Esophagus mucosa (tissue), 1 donor: ENCODE measurements at places on chromosomes 4 and X. TPM values are rescaled to one million over a fixed set of nuclear protein-coding genes. Genes with fewer than 3 reads are reported as not detected.

DNA sequence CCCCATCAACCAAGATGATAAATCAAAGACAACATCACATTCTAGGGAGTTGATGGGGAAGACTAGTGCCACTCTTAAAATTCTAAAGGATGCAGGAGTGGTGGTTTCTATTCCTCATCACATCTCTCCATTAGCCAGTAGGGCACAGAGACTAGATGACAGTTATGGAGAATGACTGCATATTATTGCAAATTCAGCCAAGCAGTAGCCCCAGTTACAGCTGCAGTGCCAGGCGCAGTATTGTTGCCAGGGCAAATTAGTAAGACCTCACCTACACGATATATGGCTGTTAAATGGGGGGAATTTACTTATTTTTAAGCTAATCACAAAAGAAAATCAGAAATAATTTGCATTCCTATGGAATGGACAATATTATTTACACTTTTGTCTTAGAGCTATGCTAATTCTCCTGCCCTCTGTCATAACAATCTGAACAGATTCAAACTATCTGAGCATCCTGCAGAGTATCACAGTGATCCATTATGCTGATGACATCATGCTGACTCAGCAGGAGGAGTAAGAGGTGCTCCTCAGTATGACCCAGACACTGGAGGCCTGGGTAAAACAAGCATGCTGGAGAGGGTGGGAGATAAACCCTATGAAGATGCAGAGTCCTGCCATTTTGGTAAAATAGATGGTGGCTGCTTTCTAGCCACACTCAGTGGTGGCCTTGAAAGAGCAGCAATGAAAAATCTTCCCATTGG is 24.7 kb downstream of the ETNPPL start:
- ATAC-seq, result no peak

- ATAC-seq, result no peak
Measured at GRCh38 chr4:165009493-165010227, 22.1 kb upstream of the TRIM60 start.

DNA sequence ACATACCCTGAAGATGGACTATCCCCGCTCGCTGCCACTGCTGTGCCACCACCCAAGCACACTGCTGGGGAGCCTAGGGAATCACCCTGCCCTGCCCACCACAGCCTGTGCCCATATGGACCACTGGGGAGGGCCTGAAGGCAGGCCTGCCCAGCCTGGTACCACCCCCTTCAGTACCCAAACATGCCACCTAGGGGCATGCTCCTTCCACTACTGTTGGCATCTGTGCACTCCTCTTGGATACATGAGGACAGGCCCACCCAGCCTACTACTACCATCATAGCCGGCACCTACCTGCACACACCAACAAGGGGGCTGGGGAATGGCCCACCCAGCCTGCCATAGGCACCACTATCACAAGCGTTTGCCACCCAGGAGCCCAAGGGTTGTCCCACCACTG is 30.1 kb upstream of the PRDX4 start:
- no peak for ATAC-seq

DNA sequence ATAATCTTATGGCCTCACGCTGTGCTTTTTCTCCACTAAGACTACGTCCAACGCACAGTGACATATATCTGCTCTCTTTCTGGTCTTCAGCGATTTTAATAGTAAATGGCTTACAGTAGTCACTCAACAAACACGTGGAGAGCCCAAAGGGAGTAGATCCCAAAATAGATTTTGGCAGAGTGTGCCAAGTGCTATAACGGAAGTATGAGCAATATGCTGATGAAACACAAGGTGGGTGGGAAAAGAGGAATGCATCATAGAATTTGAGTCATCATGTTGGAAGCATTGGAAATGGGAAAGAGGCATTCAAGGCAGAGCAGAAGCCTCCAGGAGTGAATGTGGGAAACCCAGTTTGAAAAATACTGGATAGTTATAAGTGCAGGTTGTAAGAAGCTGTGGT is 129.1 kb upstream of the LDB2 start:
- ATAC-seq, result peak; percentile 68

DNA sequence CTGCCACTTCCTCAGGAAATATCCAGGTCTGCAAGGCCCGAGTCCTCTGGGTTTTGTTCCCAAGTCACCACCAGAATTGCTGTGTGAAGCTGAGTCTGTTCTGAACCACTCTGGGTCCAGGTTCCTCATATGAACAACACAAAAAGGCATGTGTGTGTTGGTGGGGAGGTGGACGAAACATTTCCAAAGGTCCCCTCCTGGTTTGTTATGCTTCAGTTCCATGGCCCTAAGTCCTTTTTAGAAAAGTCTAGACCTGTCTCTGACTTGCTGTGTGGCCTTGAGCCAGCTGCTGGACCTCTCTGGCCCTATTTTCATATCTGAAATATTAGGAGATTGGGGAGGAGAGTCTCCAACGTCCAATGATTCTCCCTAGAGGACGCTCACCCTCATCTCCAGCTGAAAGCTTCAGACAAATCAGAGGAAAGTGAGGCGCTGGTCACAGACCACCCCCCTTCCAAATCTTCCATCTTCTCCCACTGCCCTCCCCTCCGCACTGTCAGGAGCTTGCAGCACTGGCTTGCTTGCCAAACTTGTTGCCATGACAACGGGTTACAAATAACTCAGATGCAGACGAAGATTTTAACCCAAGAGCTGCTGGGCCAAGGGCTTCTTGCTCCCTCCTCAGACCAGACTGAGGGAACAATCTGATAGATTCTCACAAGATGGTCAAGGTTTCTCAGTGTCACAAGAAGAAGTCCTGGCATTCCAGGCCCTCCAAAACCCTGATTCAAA is 64.5 kb downstream of the SMC1A start:
- ATAC-seq, result no peak

DNA sequence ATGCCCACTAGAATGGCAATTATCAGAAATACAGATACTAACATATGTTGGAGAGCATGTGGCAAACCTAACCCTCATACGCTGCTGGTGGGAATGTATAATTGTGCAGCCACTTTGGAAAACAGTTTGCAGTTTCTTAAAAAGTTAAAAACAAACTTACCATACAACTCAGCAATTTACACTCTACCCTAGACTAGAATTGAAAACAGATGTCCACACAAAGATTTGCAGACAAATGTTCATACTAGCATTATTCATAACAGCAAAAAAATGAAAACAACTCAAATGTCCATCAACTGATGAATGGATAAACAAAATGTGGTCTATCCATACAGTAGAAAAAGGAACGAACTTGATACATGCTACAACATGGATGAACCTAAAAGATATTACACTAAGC is 64.4 kb downstream of the SLC9A7 start:
- no peak for ATAC-seq

DNA sequence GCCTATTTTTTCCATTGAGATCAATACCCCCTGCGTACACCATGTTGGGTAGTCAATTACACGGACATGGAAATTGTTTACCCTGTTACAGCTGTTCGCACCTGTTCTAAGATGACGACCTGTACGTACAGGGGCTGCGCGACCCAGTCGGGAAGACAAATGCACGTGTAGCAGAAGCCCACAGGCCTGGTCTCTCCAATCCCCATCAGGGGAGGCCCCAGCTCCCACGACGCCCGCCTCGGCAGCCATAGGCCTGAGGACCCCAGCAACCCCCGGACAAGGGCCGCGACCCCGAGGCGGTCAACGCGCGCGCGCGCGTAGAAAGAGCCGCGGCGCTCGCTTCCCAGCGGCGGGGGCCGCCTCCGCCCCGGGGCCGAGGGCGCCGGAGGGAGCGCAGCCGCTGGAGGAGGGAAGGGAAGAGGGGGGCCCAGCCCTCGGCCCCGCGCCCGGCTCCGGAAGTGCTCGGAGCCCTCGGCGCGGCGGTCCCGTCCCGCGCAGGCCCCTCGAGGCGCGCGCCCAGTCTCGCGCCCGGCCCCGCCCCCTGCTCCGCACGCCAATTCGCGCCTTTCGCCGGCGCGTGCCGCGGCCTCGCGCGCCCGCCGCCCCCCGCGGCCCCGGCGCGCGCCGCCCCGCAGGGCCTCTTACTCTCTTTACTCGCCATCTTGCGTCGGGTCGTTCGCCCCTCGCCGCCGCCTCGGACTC is 618 bp downstream of the RBBP7 start:
- ATAC-seq, result peak; percentile 24

DNA sequence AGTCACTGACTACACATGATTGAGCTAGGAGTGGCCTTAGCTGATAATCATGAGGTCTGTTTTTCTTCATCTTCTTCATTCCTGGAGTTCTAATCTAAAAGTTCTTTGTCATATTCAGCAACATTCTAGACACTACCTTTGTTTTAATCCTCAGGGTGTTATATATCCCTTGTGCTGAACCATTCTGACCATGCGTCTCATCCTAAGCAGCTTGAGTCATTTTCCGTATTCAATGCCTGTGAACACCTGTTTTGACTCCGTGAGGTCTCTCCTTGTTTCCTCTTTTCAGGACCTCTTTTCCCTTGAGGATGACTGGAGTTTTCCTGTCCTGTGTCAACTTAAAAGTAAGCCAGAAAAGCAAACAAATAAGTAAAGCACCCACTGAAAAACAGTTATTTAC is 597.9 kb downstream of the GBA3 start:
- no peak for ATAC-seq

- no peak for ATAC-seq
Measured at GRCh38 chr4:141352909-141353525, 132.3 kb downstream of the ZNF330 start.

GRCh38 chrX:40971736-40972135 is 113.5 kb upstream of the USP9X start:
- ATAC-seq, result no peak

GRCh38 chr4:71392109-71392508 is 53.3 kb downstream of the SLC4A4 start:
- ATAC-seq, result no peak

DNA sequence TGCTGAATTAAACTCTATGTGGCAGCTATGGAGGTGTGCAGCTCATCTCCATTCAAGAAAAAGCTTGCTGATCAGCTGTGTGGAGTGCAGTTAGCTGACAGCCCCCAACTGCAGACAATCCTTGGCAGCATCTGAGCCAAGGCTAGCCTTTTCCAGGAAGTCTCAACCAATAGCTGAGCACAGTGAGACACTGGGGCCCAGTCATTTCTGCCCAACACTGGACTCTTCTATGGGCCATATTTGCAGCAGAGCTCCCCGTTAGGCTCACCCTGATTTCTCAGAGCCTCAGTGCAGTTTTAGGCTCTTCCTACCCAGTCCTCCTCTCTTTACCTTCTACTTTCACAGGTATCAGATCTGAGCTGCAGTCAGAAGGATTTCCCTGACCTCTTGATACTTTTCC is 12.9 kb downstream of the DDX53 start:
- ATAC-seq, result no peak

- ATAC-seq, result no peak
Measured at GRCh38 chr4:4873203-4873602, 13.7 kb downstream of the MSX1 start.

DNA sequence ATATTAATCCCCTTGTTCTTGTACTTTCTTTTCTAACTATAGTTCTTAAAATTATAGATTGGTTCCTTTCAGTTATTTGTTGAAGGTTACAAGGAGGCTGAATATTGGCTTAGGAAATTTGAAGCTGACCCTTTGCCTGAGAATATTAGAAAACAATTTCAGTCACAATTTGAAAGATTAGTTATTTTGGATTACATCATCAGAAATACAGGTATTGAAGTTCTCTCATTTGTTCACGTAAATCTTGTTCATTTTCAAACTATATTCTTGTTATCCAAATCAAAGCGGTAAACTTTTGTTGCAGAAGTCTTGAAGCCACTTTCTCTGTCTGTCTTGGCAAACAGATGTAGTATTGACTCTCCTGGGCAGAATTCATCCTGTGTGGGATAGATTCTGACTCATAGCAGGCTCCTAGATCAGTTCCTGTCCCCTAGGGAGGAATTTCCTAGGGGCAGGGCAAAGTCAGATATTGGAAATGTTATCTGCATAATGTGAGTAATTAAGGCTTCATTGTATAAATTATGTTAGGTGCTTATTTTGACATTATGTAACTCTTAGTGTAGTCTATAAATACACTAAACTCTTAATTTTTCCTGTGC is 25.2 kb downstream of the PI4K2B start:
- ATAC-seq, result no peak

- no peak for ATAC-seq
Measured at GRCh38 chrX:53095796-53096195, 1.9 kb downstream of the KANTR start.

DNA sequence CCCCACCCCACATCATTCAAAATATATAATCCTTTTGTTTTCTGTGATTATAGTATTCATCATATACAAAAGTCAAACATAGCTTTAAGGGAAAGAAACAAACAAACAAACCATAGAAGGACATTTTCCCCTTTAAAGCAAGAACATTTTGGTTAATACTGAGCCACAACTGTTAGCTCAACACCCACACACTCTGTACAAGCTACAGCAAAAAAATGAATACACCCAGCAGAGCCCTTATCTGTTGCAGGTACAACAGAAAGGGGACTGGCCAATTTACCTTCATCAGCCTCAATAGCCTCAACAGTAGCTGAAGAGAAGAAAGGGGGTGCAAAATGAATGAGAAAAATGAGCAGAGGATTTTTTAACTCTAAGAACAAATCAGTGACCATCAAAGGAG is 318.4 kb downstream of the PPP3CA start:
- no peak for ATAC-seq

DNA sequence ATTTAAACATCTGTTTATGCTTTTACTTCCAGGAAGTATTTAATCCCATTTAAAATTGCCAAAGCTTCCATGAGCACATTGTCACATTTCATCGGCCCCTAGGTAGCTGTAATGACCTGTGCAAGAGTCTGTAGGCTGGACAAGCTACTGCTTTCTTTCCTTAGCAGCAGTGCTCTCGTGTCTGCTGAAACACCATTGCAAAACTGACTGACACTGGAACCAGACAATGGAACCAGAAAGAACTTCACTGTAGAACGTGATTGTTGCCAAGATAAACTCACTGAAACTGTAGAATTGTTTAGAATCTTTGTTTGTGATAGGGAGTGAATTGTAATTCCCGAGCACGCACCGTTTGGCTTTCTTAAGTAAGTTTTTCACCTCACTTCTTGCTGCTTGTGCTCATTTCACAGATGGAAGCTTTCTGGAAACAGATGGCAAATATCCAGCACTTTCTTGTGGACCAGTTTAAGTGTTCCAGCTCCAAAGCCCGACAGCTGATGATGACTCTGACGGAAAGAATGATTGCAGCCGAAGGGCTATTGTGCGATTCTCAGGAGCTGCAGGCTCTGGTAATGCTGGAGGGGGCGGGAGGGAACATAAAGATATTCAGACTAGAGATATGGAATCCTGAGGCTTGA is 36.9 kb downstream of the EVC start:
- no peak for ATAC-seq

GRCh38 chr4:95835672-95836071 is 4.2 kb upstream of the PDHA2 start:
- no peak for ATAC-seq

DNA sequence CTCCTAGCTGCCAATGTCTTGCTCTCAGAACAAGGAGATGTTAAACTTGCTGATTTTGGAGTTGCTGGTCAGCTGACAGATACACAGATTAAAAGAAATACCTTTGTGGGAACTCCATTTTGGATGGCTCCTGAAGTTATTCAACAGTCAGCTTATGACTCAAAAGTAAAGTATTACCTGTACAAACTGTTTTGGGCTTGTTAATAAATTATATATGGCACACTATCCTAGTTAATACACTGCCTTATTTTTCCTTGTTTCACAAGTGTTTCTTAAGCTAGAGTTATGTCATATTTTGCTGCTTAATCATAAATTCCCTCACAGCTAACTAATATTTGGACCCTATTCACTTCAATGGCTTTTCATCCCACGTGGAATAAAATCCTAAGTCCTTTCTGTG is 45.3 kb downstream of the STK26 start:
- ATAC-seq, result no peak

GRCh38 chr4:185192059-185192458 is 11.7 kb downstream of the CFAP97 start:
- no peak for ATAC-seq

CLDN2 gene
- not detected for total RNA-seq

HTATSF1 gene
- 18.9 TPM for total RNA-seq

PROM1 gene
- 5.2 TPM for total RNA-seq

CHIC2 gene
- 29.7 TPM for total RNA-seq

TRPC5OS gene
- not detected for total RNA-seq

ATP1B4 gene
- total RNA-seq, result not detected
